ENCODE measurements at places on chromosomes 3 and 15. TPM values are rescaled to one million over a fixed set of nuclear protein-coding genes. Genes with fewer than 3 reads are reported as not detected.

TMOD2 gene
- 3.5 TPM for total RNA-seq

RASGRP1 gene
- 0.85 TPM for total RNA-seq

FAM81A gene
- total RNA-seq, result under 0.01 TPM

WDR5B gene
- 3.2 TPM for total RNA-seq

DRD3 gene
- total RNA-seq, result not detected

PATL2 gene
- 0.09 TPM for total RNA-seq

CDCP1 gene
- 5.1 TPM for total RNA-seq

C3orf49 gene
- total RNA-seq, result not detected

ZNF619 gene
- total RNA-seq, result 5.6 TPM

PLCH1 gene
- 0.09 TPM for total RNA-seq

ARHGEF3 gene
- total RNA-seq, result 7.9 TPM

CACNA2D2 gene
- total RNA-seq, result not detected

CCR1 gene
- not detected for total RNA-seq

RASL12 gene
- 0.09 TPM for total RNA-seq

GLDN gene
- 0.09 TPM for total RNA-seq

TGM5 gene
- not detected for total RNA-seq

C15orf61 gene
- 1.3 TPM for total RNA-seq

ECE2 gene
- total RNA-seq, result not detected

MUC13 gene
- not detected for total RNA-seq

MLF1 gene
- total RNA-seq, result 6.6 TPM

CCR5 gene
- not detected for total RNA-seq

NPHP3 gene
- 15.1 TPM for total RNA-seq

IL17RC gene
- 12.1 TPM for total RNA-seq

SMAD6 gene
- 25.6 TPM for total RNA-seq

MED12L gene
- 0.19 TPM for total RNA-seq

CCK gene
- not detected for total RNA-seq

LIPC gene
- 0.09 TPM for total RNA-seq

IFRD2 gene
- 118 TPM for total RNA-seq

IL12A gene
- total RNA-seq, result 0.47 TPM

FSTL1 gene
- total RNA-seq, result 542 TPM

IMPG2 gene
- 0.54 TPM for total RNA-seq

LEKR1 gene
- total RNA-seq, result 0.09 TPM

ZBBX gene
- total RNA-seq, result 0.09 TPM

ZDHHC3 gene
- total RNA-seq, result 50.4 TPM

SPATA12 gene
- total RNA-seq, result 0.18 TPM

DENND4A gene
- total RNA-seq, result 17.9 TPM

RPP25 gene
- total RNA-seq, result 6.1 TPM

MASP1 gene
- total RNA-seq, result under 0.01 TPM

RARRES1 gene
- total RNA-seq, result 4.2 TPM

ATP8B4 gene
- total RNA-seq, result under 0.01 TPM

STARD5 gene
- 0.36 TPM for total RNA-seq

MNS1 gene
- 0.28 TPM for total RNA-seq

GPR87 gene
- total RNA-seq, result 0.09 TPM

All from endothelial cell of coronary artery (primary cell).